ENCODE measurements at places on chromosomes 7 and 10.

DNA sequence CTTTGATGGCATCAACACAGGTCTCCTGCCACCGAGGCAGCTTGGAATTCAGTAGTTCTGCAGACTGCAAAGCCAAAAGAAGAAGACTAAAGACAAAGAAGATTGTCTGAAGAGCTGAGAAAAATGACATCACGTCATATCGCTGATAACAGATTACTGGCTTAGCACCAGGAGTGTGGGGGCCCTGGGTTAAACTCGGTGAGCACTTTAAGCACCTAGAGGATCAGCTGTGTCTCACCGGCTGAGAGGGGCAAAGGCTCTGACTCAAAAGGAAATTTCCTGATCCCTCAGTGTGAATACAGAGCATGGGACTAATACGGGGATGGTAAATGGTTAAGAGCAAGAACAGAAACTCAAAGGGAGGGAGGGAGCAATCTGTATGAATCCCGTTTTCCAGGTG lies 30.7 kb downstream of the BRI3 start:
- DNase-seq, result no peak

GRCh38 chr10:104505521-104506042 lies 135.5 kb upstream of the SORCS3 start:
- DNase-seq, result no peak

DNA sequence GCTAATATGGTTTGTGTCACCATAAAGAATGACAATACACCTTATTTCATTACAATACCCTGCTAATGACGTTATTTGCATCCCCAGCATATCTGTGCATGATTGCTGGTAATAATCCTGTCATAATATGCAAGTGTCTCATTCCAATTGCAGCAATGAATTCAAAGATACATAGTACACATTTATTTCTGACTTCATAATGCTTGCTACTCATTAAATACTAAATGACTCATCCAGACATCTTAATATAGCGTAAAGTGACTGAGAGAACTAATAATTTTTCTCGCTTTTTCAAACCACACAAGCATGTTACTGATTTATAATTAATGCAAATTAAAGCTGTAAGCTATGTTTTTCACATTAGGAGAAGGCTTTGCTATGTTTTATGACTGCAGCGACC lies 234.7 kb upstream of the MDFIC start:
- no peak for DNase-seq

DNA sequence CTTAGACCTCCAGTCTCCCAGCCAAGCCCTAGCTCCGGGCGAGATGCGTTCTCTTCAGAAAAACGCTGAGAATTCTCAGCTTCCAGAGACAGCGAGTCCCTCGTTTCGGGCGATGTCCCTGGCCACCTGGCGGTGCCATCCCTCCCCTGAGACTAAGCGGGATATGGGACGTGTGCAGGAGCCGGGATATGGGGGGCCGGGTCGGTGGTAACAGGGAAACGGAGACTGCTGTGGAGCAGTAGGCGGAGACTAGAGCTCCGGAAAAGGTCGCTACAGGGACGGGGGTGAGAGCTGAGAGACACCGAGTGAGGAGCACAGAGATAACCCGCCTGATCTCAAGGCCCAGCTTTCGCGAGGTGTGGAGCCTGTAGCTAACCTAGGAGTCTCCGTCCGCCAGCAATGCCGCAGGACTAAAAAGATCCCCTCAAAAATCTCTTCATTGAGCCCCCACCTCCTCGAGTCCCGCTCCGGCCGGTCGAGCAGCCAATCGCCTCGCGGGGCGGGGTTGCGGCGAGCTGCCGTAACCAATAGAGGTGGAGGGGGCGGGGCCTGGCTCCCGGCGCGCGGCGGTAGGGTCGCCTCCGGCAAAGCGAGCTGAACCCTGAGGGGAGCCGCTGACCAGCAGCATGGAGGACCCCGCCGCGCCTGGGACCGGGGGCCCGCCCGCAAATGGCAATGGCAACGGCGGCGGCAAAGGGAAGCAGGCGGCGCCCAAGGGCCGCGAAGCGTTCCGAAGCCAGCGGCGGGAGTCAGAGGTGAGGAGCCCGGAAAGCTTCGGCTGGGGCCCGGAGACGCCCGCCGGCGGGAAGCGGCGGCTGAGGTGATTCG lies at the start of gene STRIP2:
Gene STRIP2 (plus strand): TSS at position 586 of the 828 bp plus-strand sequence. CDS start 41 bp downstream, at position 627.
- peak; percentile 79 for DNase-seq

DNA sequence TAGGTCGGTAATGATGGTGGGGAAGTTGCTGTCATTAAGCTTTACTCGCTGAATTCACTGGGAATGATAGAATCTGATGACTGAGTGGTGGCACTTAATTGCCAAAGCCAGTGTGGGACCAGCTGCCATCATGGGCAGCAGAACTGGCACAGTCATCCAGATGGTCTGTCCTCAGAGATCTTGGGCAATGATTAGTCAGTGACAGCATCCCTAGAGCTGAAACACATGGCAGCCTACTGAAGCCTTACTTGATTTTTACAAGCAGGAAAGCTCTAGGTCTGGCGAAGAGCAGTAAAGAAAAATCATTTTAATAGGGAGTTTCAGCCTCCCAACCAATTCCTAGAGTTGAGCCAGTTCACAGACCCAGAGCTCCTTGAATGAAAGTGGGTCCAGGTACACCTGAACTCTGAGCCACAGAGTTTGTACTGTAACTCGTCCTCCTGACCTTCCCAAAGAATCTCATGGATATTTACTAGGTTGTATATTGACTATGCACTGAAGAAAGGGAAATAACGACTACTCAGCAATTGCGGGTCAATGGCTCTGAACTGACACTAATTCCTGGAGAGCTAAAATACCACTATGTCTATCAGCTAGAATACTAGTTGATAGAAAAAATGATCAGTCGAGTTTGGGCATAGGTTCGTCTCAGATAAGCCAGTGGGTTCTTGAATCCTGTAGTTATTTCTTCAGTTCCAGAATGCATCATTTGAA lies 4.4 kb upstream of the ASB13 start:
- DNase-seq, result no peak

GRCh38 chr7:140696024-140696679 lies 356 bp upstream of the NDUFB2 start:
- DNase-seq, result peak; percentile 94

DNA sequence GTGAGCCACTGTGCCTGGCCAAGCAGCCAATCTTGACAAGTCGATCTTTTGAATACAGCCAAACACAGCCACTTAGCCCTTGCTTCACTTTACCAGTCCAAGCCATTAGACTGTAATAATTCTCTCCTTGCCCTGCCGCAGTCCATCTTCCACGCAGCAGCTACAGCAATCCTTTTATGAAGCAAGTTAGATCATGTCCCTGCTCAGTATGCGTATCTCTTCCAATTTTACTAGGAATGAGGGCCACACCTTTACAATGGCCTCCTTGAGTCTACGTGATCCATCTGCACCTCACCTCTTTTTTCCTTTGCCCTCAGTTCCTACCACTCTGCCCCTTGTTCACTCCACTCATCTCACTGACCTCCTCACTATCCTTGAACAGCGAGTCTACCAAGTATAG lies 22.2 kb downstream of the GSAP start:
- no peak for DNase-seq

- no peak for DNase-seq
Observed at GRCh38 chr7:96097835-96098234, 224.1 kb downstream of the SLC25A13 start.

- DNase-seq, result no peak
Observed at GRCh38 chr7:147013825-147014224, 897.2 kb downstream of the CNTNAP2 start.

GRCh38 chr7:124073310-124073645 lies 40.4 kb upstream of the TMEM229A start:
- DNase-seq, result no peak

GRCh38 chr7:568031-568951 lies 48.6 kb upstream of the PDGFA start:
- DNase-seq, result no peak

DNA sequence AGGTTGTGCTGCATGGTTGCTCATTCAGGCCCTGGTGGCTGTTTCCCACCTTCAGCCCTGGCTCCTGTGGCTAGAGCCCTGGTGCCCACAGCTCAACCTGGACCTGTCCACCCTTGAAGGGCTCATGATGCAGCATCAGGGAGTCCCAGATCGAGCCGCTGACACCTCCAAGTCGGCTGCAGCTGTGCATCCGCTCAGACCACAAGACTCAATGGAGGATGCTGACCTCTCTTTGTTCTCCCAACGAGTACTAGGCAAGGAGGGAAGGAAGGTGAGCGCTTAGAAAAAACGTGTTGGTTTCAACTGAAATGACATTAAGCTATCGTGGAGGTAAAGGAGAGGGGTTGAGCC lies 9.5 kb upstream of the C10orf95 start:
- DNase-seq, result no peak

DNA sequence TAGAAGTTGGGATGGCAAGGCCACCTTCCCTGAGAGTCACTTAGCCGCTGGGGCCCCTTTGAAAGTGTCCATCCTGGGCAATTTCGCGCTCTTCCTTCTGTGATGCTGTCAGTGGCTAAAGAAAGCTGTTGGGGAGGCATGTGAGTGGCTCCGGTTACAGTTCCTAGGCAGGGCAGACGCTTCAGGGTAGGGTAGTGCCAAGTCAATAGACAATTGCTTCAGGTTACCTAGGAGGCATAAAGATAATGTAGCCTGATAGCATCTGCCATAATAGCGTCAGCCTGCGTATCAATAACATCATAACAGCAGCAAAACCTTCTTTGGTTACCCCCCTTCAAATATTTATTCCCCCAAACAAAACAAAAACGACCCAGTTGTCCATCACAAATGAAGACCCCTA lies at the start of gene FAM107B:
Gene FAM107B (minus strand): TSS at position 101 of the 400 bp plus-strand sequence. CDS start 234 bp downstream, outside the sequence.
- DNase-seq, result no peak

- DNase-seq, result no peak
Observed at GRCh38 chr10:70347321-70347720, 35.1 kb downstream of the LRRC20 start.

DNA sequence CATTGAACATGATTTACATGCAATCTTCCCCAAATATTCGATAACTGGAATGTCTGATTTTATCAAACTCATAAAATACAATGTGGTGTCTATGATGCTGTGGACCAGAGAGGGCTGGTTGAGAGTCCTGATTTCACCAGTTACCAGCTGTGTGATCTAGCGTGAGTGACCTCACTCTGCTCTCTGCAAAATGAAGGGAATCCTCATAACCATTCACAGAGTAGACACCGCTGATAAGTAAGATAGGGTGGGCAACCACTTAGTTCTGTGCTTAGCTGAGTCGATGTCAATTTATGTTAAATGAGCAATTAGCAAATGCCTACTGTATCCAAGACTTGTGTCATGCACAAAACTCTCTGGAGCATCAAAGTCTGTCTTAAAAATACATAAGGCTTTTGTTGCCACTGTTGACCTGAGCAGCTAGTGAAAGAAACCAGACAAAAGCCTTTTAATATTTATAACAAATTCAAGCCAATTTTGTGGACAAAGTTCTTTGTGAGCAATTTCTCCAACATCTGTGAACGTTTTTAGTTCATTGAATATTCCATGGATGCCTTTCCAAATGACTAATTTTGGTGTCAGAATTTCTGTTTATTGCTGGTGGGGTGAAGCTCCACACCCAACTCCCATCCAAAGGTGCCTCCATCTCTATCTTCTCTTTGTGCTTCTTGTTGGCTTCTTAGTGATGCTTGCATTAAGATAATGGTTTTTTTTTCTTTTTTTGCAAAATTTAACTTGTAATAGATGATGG lies 314.2 kb downstream of the ADRA2A start:
- DNase-seq, result no peak

DNA sequence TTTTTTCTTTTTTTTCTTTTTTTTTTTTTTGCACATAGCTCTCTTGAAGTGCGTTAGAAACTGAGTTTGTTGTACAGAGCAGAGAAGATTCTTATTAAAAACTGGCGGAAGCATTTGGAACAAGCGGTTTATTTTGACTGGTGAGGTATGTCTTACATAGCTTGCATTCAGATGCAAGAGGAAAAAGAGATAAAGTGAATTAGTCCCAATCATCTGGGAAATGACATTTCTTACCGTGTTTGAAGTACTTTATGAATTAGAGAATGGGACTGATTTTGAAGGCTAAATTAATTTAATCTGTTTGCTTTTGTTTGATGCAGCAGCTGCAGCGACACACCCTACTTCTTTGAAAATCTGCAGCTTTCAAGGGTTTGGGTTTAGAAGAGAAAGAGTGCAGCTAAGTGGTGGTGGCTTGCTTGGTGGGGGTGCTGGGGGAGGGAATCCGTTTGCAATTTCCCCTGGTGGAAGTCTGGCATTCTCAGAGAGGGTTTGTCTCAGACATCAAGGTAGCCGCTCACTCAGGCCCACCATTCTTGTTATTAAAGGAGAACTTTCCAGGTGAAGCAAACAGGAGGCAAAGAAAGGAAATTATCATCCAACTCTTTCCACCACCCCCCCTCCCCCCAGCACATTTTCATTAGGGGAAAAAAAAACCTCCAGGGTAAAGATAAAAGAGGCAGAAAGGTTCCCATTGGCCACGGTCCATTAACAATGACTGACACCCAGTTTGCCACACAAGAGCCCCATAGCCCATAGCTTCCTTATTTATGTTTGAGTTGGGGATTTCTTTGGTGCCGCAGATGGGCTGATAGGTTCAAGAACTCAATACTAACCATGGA lies 231.7 kb downstream of the SKIDA1 start:
- DNase-seq, result no peak

- DNase-seq, result no peak
Observed at GRCh38 chr10:36538953-36539586, 586.3 kb upstream of the ANKRD30A start.

- DNase-seq, result no peak
Observed at GRCh38 chr10:17240096-17240495, 12.1 kb downstream of the VIM start.

DNA sequence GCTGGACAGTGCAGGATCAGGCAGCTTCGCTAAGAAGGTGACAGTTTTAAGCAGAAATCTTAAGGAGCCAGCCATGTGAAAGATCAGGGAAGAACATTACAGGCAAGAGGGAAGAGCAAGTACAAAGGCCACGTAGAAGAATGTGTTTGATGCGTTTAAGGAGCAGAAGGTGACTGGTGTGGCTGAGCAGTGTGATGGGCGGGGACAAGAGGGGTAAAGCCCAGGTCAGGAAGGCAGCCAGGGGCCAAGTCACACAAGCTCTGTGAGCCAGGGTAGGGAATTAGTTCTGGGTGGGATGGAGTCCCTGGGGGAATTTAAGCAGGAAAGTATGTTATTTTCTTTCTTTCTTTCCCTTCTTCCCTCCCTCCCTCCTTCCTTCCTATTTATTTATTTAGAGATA lies 166.9 kb downstream of the SH3PXD2A start:
- DNase-seq, result no peak

GRCh38 chr7:129789000-129789399 lies 163.8 kb downstream of the UBE2H start:
- no peak for DNase-seq

DNA sequence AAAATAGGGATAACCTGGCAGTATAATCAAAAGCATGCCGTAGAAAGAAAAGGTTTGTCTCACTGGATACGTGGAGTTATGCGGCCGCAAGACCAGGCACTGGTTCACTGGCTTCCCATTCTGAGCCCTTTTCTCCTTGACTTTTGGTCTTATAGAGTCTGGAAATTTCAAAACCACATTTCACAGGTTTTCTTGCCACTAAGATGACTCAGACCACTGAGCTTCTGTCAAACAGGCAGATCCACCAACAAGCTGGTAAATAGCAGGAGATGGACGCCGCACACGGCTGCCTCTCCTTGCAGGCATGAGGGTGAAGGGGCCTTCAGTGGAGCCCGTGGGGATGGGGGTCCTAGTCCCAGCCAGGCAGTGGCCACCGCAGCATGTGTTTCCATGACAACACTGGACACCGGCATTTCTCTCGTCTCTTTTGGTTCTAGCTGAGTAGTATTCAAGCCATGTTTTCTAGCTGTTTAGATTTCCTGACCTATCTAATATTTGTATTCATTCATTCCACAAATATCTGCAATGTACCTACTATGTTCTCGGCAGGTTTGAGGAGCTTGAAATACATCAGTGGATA lies 55.5 kb downstream of the KLF6 start:
- no peak for DNase-seq

All from stimulated activated CD4-positive, alpha-beta T cell treated with anti-CD3 and anti-CD28 coated beads, Interleukin-1b, Interleukin-23, amount 100 ng/mL, for 4 hours (primary cell).